ENCODE measurements at places on chromosomes 1 and 21. TPM values are rescaled to one million over a fixed set of nuclear protein-coding genes. Genes with fewer than 3 reads are reported as not detected.

Gene NHLH1
- total RNA-seq = under 0.01 TPM

Gene TNNT2
- 2.3 TPM for total RNA-seq

Gene CFHR4
- not detected for total RNA-seq

Gene SLC1A7
- total RNA-seq = not detected

Gene C8A
- total RNA-seq = not detected

Measured in mesangial cell (primary cell).